ENCODE measurements at places on chromosomes 12 and 14.
A peak's percentile ranks its signal among the peaks of the same experiment; 100 is the strongest.

- no peak for DNase-seq
Observed at GRCh38 chr14:24258548-24259265, 4.3 kb downstream of the TGM1 start.

DNA sequence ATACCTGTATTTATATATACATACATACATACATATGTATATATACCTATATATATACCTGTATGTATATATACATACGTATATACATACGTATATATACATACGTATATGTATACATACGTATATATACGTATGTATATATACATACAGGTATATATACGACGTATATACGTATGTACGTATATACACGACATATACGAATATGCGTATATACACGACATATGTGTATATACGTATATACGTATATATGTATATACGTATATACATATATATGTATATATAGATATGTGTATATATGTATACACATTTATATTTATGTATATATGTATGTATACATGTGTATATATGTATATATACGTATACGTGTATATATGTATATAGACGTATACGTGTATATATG, 92.7 kb upstream of the ABCD2 start:
- no peak for DNase-seq

GRCh38 chr14:21231020-21231652, 38.1 kb downstream of the HNRNPC start:
- DNase-seq = no peak

DNA sequence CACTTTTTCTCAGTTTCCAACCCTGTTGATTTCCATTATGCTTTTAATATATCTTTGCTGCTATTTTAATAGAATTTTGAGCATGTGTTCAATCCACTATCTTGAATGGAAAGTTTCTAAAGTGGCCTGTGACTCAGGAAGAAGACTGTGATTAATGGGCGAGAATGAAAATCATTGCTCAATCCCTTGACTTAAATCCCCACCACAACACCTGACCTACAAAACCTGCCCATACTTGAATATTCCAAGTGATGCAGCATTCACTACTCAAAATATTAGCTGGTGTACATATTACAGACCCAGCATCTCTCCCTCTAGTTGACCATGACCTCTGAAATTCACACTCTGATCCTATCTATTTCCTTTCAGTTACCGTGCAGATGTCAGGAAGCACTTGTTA, 1.3 kb upstream of the OAS3 start:
- no peak for DNase-seq

- DNase-seq = no peak
Observed at GRCh38 chr14:51807356-51807755, 53.1 kb upstream of the GNG2 start.

- DNase-seq = no peak
Observed at GRCh38 chr14:103569408-103569807, 6.6 kb downstream of the COA8 start.

GRCh38 chr12:39375206-39375808, 67.6 kb downstream of the KIF21A start:
- DNase-seq = no peak

GRCh38 chr12:117119592-117120198, 20.5 kb upstream of the TESC start:
- DNase-seq = no peak

GRCh38 chr12:27199638-27200300, 44.3 kb upstream of the STK38L start:
- no peak for DNase-seq

- DNase-seq = no peak
Observed at GRCh38 chr14:55800156-55800785, 220.3 kb downstream of the KTN1 start.

GRCh38 chr12:32125455-32126084, 18.9 kb downstream of the BICD1 start:
- DNase-seq = no peak

- no peak for DNase-seq
Observed at GRCh38 chr12:51822956-51823355, 25.6 kb downstream of the FIGNL2 start.

DNA sequence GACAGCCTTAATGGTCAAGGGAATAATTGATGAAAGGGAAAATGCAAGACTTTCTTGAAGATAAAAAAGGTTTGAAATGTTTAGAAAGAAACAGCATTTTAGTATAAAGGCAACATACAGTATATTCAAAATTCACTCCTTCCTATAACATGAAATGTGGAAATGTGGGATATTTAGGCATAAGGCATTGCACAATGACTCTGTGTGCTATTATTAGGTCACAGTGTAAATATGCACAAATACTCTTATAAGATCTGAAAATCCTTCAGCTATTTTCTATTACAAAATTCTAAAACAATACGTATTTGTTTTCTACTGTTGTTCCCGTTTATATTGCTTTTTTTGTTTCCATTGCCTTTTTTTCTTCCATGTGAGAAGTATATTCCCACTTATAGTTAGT, 127.7 kb downstream of the SLC16A7 start:
- DNase-seq = no peak

DNA sequence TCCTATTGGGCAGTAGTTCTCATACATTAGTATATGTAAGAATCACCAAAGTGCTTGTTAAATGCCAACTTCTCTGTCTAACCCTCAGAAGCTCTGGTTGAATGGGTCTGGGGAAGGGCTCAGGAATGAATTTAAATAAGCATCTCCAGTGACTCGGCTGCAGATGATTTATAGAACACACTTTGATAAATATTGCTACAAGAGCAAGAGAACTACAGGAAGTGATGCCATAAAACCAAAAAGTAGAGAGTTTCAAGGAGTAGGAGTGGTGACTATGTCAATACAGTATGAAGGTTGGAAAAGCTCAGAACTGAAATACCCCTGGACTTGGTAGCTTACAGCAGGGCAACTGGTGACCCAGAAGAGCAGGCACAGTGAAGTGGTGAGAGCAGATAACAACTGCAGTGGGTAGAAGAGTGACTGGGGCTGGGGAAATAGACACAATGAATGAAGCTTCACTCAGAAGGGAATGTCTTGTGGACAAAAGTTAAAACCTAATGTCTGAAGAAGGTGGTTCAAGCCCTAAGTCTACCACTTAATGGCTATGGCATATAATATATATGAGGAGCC, 8.0 kb upstream of the PLEKHA5 start:
- no peak for DNase-seq

- DNase-seq = no peak
Observed at GRCh38 chr12:12600659-12601058, 11.0 kb upstream of the CREBL2 start.

GRCh38 chr12:96399120-96399918, 920 bp downstream of the CDK17 start:
- DNase-seq = peak; percentile 52

DNA sequence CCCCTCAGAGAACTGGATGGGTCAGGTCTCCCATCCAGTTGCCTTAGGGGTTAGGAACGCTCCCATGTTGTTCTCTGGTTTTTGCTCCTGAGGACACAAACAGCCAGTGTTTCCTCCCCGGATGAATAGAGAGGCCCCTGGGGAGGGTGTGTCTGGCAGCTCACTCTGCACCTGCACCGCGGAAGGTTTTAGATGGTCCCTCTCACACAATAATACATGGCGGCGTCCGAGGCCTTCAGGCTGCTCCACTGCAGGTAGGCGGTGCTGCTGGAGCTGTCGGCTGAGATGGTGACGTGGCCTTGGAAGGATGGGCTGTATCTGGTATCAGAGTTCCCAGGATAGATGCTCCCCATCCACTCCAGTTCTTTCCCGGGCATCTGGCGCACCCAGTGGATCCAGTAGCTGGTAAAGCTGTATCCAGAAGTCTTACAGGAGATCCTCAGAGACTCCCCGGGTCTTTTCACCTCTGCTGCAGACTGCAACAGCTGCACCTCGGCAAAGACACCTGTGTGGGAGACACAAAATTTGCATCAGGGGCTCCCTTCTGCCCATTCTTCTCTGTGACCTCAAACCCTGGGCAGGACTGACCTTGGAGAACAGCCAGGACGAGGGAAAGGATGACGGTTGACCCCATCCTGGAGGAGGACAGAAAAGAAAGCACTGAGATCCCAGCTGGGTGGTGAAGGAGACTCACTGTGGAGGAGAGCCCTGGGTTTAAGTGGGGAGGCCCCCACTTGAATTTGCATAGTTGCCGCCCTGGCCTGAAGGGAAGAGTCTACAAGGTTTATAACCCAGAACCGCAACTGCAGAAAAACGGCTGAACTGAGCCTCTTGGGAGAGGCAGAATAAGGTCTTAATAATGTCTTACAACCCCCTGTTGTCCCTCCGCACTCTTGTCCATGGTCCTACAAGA, 1324.8 kb downstream of the TMEM121 start:
- DNase-seq = no peak

- DNase-seq = no peak
Observed at GRCh38 chr14:75645056-75645455, 15.6 kb downstream of the ERG28 start.

DNA sequence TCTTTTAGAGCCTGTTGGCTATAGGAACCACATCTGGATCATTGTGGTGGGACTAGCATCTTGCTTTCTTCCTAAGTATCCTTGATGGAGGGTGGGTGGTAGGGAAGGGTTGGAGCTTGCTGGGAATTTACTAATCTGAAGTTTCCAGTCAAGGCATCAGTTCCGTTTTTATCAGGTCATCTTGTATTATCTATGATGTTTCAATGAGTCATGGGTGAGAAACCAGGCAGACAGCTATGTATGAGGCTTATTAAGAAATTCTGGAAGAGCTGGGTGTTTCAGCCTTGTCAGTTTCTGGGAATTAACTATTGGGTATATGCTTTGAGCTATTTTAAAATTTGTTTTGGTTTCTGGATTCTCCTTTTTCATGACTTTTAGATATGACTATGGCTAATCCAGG, 11.3 kb downstream of the TSFM start:
- DNase-seq = no peak

DNA sequence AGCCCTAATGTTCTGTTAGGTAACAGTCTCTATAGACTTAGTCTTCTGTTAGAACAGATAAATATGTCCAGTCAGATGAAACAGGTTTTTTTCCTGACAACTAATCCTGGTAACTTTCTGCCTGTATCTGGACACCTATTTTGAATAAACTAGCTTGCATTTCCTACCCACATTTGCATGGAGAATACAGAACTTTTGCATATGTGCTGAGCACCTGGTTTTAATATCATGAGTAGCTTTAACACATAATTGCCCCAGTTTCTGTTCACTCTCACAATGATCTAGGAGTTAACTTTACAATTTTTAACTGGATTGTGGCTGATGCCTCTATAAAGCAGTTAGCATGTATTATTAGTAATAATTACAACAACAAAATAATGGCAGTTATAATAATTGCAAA, 111.7 kb downstream of the KTN1 start:
- no peak for DNase-seq

- DNase-seq = no peak
Observed at GRCh38 chr14:59630288-59630963, 53.8 kb upstream of the CCDC175 start.

DNA sequence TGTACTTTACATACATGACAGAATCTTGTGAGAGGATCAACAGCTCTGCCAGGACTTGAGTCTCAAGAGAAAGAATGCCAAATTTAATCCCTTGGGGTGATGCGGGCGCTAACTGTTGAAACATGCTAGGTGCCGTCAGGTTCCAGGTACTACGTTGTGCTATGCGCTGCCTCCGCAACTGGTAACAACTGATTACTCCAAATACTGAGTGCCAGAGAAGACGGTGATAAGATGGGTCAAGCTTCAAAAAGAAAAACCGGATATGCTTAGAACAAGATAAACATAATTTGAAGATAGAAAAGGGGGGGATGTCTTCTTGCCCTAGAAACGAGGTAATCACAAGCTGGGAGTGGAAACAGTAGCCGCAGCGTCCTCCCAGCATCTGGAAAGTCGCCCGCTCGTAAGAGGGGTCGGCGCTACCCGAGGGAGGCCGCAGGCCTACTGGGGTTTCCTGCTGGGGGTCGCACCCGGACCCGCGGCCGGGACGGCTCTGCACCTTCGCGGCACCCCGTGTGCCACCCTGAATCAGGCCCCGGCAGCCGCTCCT, 678 bp downstream of the ZBTB25 start:
- DNase-seq = no peak

DNA sequence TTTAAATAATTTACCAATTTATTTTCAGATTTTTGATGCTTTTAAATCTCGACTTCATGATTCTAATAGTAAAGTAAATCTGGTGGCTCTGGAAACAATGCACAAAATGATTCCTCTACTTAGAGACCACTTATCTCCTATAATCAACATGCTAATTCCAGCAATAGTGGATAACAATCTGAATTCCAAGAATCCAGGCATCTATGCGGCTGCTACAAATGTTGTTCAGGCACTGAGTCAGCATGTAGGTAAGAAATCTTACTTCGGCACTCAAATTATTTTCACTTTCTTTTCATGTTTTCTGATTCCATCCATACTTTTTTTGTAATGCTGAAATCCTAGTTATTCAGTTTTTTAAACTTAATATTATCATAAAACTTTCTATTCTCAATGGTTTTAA, 15.5 kb upstream of the PRPF39 start:
- no peak for DNase-seq

DNA sequence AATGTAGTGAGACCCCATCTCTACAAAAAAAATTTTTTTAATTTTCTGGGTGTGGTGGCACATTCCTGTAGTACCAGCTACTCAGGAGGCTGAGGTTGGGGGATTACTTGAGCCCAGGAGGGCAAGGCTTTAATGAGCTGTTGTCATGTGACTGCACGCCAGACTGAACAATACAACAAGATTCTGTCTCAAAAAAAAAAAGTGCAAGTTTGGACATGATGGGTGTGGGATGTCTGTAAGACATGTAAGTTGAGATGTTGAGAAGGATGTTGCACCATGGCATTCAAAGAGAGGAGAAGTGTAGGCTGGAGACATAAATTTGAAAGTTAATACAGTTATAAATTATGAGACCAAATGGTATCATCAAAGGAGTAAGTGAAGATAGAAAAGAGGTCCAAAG, 23.5 kb downstream of the YEATS4 start:
- DNase-seq = no peak

- no peak for DNase-seq
Observed at GRCh38 chr12:103852498-103852997, 11.5 kb upstream of the NT5DC3 start.

DNA sequence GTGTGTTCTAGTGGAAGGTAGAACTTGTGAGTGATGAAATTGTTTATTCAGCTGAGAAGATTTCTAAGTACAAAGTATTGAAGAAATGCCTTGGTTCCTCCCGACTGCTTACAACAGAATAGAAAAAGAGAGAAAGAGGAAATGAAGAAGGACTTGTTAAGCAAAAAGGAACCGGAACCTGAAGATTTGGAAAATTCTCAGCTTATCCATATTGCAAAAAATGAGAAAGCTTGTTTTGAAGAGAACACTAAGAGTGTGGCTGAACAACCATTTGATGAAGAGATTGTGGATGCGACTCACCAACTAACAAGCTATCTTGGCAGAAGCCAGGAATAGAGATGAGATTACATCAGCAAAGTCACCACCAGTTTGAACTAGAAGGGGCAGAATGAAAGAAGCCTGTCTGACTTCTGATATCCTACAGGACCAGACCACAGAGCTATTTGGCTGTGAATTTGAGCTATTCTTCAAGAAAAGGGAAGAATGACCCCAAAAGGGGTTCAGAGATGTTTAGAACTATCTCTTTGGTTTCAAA, 15.1 kb downstream of the NDUFA9 start:
- no peak for DNase-seq

GRCh38 chr12:64718649-64719048, 40.6 kb downstream of the GNS start:
- DNase-seq = no peak

GRCh38 chr14:76531821-76532318, 155.9 kb downstream of the ESRRB start:
- no peak for DNase-seq

Data from activated T-cell treated with anti-CD3 and anti-CD28 coated beads for 24 hours (primary cell).